ENCODE measurements at places on chromosomes 12 and 14.

DNA sequence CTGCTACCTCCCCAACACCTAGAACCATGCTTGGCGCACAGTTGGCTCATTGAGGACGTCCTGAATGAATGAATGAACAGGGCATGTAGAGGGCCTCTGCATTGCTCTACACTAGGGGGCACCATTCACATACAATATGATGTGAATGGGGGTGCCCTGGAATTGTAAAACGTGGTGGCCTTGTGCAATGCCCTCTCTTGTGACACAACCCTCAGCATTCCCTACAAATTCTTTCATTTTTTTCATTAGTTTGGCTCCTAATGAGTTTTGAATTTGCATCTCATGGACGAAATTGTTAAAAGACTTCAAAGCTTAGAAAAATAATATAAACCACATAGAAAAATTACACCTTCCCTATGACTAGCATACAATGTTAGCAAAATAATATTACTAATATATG, 2.3 kb upstream of the DIO2 start:
- DNase-seq: peak; percentile 11

GRCh38 chr14:64092338-64092737, 201.8 kb downstream of the ESR2 start:
- DNase-seq: no peak

DNA sequence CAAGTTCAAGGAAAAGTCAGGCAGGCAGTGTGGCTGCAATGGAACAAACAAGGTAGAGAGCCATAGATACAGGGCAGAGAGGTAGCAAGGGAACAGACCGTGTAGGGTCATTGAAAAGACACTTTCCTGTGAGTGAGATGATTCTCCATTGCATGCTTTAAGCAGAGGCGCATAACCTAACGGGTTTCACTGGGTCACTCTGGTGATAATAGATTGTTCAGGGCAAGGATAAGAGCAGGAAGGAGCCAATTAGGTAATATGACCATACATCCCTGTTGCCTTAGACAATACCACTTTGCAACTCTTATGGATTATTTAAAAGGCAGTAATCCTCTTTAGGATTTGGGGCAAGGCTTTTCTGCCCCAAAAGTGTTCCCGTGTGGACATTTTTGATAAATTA, 214.1 kb downstream of the PTPRO start:
- no peak for DNase-seq

DNA sequence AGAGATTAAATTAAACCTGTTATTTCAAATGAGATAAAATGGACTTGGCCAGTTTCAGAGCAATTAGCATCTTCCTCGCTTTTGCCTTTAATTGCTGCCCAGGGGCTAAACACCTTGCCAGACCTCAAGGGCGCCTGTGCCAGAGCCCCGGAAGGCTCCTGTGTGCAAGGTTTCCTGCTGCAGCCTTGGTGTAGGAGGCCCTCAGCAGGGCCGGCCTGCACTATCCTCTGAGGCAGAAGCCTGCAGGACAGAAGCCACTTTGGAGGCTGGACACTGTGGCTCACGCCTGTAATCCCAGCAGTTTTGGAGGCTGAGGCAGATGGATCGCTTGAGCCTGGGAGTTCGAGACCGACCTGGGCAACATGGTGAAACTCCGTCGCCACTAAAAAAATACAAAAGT, 150.4 kb downstream of the CALM1 start:
- no peak for DNase-seq

- no peak for DNase-seq
These were observed 52.8 kb upstream of the CNOT2 start for GRCh38 chr12:70190262-70191010.

DNA sequence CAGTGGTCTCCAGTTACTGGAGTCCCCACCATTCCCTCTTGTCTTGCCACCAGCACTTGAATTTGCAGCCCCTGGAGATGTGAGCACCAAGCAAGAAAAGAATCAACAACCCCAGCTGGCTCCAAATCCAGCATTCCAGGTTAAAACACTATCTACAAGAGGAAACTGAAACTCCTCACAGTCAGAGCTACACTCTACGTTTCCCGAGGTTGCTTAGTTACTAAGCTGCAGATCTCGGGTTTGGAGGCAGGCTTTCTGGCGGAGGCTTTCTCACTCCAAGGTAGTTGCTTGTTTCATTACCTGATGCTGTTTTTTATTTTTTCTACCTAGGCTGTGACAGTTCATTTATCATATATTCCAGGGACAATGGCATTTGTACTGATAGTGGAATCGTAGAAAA, 248.1 kb downstream of the GLT1D1 start:
- DNase-seq: no peak

Measured in activated CD4-positive, alpha-beta T cell treated with anti-CD3 and anti-CD28 coated beads, Interleukin-2, amount 50 U/mL, for 48 hours (primary cell).